AG09319 (cell line): ENCODE measurements at places on chromosomes 5 and 9.

- no peak for DNase-seq
Measured at GRCh38 chr5:157273131-157273556, 7.2 kb downstream of the CYFIP2 start.

DNA sequence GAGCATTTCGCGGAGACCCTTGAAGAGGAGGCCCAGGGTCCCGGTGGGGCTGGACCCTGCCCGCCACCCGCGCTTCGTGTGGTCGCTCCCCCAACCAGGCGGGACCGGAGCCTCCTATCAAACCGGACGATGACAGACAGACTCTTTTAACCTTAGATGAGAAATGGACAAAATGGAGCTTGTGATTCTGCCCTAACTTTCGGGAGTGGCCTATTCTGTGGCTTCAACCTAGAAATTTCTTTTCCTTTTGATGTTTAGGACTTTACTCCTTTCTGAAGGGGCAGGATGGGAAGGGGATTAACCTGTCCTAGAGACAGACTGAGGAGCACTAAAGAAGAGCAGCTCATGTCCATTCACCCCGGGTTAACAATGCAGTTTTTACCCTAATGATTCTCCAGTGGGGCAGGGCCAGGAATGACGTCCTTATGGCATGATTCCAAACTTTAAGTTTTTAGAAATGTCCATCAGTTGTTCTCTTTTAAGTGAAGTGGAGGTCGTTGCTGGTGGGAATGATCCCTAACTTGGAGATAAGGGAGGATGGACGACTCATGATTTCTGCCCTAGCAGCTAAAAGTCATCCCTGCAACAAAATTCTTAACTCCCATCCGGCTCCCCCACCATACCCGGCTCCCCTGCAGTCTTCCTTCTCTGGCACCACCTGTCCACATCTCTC is 1.0 kb downstream of the NIPSNAP3A start:
- no peak for DNase-seq

DNA sequence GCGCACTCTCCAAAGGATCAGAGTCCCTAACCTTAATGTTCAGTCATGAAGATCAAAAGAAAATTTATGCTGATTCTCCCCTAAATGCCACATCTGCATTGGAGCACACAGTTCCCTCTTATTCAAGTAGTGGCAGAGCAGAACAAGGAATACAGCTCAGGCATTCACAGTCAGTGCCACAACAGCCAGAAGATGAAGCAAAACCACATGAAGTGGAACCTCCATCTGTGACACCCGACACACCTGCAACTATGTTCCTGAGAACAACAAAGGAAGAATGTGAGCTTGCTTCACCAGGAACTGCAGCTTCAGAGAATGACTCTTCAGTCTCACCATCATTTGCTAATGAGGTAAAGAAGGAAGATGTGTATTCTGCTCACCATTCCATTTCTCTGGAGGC is 40.0 kb downstream of the CMYA5 start:
- no peak for DNase-seq

- no peak for DNase-seq
Measured at GRCh38 chr5:32298059-32298415, 14.7 kb downstream of the MTMR12 start.

DNA sequence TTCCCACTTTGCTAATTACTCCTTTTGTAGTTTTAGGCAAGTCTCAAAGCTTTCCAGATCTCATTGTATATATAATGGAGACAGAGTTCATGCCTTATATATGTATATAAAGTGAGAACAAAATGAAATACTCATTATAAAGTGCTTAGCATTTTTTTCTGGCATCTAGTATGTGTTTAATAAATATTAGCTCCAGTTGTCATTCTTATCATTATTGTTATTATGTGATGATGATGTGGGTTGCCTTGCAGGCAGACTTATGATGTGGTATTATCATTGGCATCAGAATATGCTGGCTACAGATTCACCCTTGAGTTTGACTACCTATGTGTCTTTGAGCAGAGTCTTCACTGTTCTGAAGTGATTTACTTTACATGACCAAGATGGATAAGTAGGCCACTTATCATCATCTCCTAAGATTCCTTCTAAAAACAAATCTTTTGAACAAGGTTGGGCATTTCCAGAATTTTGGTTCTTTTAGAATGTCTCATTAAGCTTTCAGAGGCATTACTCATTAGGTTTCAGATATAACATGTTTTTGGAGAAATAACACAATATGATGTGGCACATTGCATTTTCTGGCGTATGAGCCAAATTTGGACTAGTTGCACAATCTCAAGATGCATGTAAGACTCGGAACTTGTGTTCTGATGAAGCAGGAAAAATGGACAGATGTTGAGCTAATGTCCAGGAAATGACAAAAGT is 145.6 kb upstream of the TNC start:
- peak; percentile 52 for DNase-seq

DNA sequence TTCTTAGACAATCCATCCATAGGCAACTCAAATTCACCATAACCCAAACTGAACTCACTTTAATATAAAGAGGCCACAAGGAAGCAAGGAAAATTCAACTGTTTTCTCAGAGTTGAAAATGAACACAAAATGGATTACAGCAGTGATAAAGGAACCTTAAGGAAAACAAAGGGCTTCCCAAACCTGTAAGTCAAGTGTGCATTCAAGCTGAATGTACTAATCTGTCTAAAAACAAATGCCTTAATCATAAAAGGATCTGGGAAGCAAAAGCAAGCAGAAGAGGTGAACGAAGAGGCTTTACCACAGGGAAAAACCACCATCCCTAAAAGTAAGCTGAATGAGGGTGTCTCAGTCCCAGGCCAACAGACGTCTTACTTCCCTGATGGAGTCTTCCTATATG is 13.6 kb downstream of the FBXW11 start:
- DNase-seq, result no peak
